ENCODE measurements at places on chromosomes 12 and 14. TPM values are rescaled to one million over a fixed set of nuclear protein-coding genes. Genes with fewer than 3 reads are reported as not detected.

The LRRK2 gene
- total RNA-seq = 0.20 TPM

The ASCL1 gene
- total RNA-seq = not detected

The DENR gene
- total RNA-seq = 59.1 TPM

The KCNA5 gene
- total RNA-seq = not detected

The SLCO1A2 gene
- total RNA-seq = 0.49 TPM

The TCL1B gene
- not detected for total RNA-seq

The SPTB gene
- total RNA-seq = 4.2 TPM

The SPIC gene
- not detected for total RNA-seq

The RHOJ gene
- total RNA-seq = not detected

The ABHD12B gene
- total RNA-seq = 0.74 TPM

DNA sequence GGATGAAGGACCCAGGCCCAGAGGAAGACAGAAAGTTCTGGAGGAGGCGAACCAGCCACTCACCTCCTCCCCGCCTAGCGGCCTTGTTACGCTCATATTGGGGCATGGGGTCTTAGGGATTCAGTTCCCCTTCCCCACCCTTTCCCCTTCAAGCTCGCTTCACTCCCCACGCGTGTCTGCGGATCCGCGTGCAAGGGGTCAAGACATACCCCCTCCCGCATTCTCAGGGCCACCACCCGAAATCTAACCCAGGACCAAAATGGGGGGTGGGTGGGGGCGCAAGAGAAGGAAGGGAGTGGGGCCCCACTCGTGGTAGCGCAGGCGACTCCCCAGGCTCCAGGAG is 584 bp upstream of the RFX4 start:
- H3K4me1 ChIP-seq = no peaks in the 10 kb centered on the region
- H3K27me3 ChIP-seq = no peaks in the 10 kb centered on the region
- no peak overlapping the region for H3K4me3 ChIP-seq
- no peaks in the 10 kb centered on the region for H3K36me3 ChIP-seq

DNA sequence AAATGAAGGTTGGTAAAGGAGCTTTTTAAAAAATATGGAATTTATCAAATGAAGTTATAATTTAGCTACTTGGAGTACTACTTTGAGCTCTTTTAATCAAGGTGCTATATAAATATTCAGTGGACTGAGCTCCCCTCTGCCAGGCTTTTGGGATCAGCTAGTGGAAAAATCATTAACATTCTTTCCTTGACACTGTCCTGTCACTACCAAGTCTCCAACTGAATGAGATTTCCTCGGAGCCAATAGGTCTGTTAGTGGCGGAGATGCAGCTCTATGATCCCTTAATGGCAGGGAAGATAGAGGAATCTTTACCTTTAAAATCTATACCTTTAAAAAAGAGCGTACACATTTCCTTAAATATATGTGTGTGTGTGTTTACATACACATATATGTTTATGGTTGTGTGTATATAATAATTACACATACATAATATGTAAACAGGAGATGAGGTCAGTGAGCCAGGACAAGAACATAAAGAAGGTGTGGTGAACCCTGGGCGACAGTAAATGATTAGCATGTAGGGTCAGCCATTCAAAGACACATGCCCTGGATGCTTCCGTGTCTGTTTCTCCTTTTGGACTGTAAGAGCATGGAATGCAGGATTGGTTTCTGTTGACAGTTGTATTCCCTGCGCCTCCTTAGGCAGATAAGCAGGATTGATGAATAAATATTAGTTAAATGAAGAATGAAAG is 47.7 kb upstream of the ATP2A2 start:
- no peaks in the 10 kb centered on the region for H3K27me3 ChIP-seq
- H3K36me3 ChIP-seq = no peaks in the 10 kb centered on the region
- H3K4me3 ChIP-seq = no peak overlapping the region
- H3K4me1 ChIP-seq = no peaks in the 10 kb centered on the region

GRCh38 chr14:65472189-65472588 is 59.7 kb downstream of the FUT8 start:
- no peak overlapping the region for H3K27ac ChIP-seq
- DNase-seq = no peak
- peaks cover 4% of the 10 kb centered on the region for H3K4me1 ChIP-seq
- H3K4me3 ChIP-seq = no peak overlapping the region
- no peaks in the 10 kb centered on the region for H3K27me3 ChIP-seq
- H3K36me3 ChIP-seq = no peaks in the 10 kb centered on the region

GRCh38 chr12:15892645-15893259 is 10.6 kb downstream of the STRAP start:
- no peaks in the 10 kb centered on the region for H3K4me1 ChIP-seq
- no peak for DNase-seq
- H3K27me3 ChIP-seq = no peaks in the 10 kb centered on the region
- H3K27ac ChIP-seq = no peak overlapping the region
- H3K4me3 ChIP-seq = no peak overlapping the region

GRCh38 chr12:54162741-54163140 is 26.0 kb downstream of the SMUG1 start:
- DNase-seq = no peak
- no peak overlapping the region for H3K4me3 ChIP-seq
- H3K4me1 ChIP-seq = peaks cover 4% of the 10 kb centered on the region
- no peak overlapping the region for H3K27ac ChIP-seq
- no peaks in the 10 kb centered on the region for H3K36me3 ChIP-seq

DNA sequence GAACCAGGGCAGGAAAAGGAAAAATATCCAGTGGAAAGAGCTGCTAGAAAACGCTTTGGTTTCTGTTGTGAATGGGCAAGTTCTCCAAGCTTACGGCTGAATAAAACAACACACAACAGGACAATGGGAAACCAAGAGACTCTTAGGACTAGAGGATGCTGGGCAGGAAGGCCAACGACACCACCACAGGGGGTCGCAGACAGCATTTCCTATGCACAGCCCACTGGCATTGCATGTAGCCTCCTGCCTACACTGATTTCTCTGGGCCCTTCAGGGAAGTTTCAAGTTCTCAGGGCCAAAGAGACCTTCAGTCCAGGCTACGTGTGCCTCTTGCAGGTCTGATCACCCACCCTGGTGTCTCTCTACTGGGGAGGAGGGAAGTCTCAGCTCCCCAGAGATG is 108.0 kb downstream of the RIMBP2 start:
- DNase-seq = no peak
- no peaks in the 10 kb centered on the region for H3K27me3 ChIP-seq
- no peaks in the 10 kb centered on the region for H3K36me3 ChIP-seq
- H3K27ac ChIP-seq = no peak overlapping the region

DNA sequence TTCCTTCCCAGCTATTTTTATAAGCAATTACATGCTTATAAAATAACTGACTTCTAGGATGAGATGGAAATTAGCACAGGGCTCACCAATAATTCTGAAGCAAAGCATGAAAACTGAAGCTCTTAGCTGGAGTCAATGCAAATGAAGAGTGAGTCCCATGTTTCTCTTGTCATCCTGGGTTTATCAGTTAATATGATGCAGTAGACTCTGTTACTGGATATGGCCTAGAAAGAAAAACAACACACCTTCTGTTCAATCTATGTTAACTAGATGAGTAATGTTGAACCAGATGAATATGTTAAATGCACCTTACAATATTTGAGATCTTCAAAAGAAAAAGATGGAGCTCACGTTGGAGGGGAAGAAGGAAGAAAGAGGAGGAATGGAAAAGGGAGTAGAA is 229.4 kb downstream of the DUSP6 start:
- DNase-seq = no peak
- H3K36me3 ChIP-seq = no peaks in the 10 kb centered on the region
- H3K27me3 ChIP-seq = no peaks in the 10 kb centered on the region
- no peak overlapping the region for H3K27ac ChIP-seq
- H3K4me3 ChIP-seq = no peak overlapping the region

GRCh38 chr12:92186038-92186470 is 40.4 kb upstream of the BTG1 start:
- H3K4me1 ChIP-seq = no peaks in the 10 kb centered on the region
- no peak for DNase-seq
- no peak overlapping the region for H3K27ac ChIP-seq
- no peaks in the 10 kb centered on the region for H3K36me3 ChIP-seq
- H3K27me3 ChIP-seq = no peaks in the 10 kb centered on the region

DNA sequence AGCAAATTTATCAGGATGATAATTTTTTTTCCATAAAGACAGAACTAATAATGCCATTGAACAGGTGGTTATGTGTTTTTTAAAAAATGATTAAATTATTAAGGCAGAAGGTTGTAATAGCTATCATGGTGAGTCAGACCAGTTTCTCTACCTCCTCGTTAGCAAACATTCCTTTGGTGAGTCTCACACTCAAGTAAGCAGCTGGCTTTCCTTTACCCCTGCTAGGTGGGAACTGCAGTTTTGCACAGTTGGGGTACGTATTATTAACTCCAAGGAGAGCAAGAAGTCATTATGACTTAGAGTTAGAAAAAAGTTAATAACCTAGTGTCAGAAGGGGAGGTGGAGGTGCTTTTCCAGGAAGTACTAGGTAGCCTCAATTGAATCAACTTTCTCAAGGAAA is 165.3 kb downstream of the SNAPC1 start:
- no peak for DNase-seq
- no peaks in the 10 kb centered on the region for H3K36me3 ChIP-seq
- peaks cover 59% of the 10 kb centered on the region for H3K27me3 ChIP-seq
- H3K4me1 ChIP-seq = no peaks in the 10 kb centered on the region

- no peak overlapping the region for H3K27ac ChIP-seq
- H3K27me3 ChIP-seq = no peaks in the 10 kb centered on the region
- no peaks in the 10 kb centered on the region for H3K36me3 ChIP-seq
- DNase-seq = no peak
Measured at GRCh38 chr12:7634561-7634960, 31.1 kb downstream of the APOBEC1 start.

DNA sequence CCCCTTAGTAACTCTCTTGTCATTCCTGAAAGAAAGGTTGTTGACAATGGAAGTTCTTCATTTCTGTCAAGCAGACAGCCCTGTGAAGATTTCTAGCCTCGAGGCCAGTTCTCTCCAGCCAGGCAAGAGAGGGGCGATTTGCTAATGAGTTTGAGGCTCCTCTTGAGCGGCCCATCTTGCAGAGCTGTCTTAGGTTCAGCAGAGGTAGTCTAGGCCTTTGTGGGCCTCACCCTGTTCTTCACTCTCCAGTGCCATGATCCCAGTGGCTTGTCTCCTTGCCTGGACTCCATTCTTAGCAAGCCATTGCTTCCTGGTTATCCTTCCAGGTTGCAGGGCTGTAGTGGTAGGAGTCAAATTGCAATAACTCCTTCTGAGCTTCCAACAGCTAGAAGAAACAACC is 9.7 kb downstream of the TPH2 start:
- H3K4me1 ChIP-seq = no peaks in the 10 kb centered on the region
- no peak overlapping the region for H3K27ac ChIP-seq
- no peaks in the 10 kb centered on the region for H3K36me3 ChIP-seq
- no peak for DNase-seq
- H3K4me3 ChIP-seq = no peak overlapping the region

- H3K27me3 ChIP-seq = no peaks in the 10 kb centered on the region
- peaks cover 17% of the 10 kb centered on the region for H3K4me1 ChIP-seq
- no peaks in the 10 kb centered on the region for H3K36me3 ChIP-seq
- peak overlapping the region; percentile 53 for H3K4me3 ChIP-seq
Measured at GRCh38 chr12:57216921-57217879, 606 bp downstream of the NXPH4 start.

DNA sequence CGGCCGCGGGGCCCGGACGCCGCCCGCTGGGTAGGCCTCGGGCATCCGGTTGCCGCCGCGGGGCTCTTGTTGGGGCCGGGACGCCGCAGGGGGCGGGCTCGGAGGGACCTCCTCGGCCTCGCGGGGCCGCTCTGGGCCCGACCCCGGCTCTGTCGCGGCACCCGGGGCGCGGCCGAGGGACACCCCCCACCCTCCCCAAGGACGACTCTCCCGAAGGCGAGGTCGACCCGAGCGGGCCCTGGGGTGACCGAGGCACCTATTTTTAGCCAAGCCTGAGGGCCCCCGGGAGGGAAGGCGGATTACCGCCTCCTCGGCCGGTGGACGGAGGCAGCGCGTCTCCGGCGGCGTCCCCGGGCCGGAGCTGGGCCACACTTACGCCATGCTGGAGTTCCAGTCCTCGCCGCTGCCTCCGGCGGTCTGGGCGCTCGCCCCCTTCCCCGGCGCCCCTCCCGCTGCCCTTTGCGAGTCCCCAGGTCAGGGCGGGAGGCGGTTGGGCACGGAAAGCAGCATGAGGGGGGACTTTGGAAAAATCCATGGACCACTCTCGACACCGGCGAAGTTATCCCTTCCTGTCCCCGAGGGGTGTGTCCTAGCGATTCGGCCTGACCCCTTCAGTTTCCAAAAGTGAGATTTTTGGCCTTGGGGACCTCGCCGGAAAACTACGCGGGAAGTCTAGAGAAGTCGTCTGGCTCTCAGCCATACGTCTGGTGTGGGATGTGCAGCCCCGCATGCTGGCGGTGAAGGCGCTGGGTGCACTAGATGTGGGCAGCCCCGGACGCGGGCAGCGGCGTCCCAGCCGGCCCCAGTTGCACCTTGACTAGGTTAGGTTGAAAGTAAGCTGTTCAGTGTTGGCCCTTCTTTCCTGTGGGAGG is 699 bp downstream of the KTN1 start:
- peak overlapping the region; percentile 80 for H3K4me3 ChIP-seq
- peaks cover 30% of the 10 kb centered on the region for H3K4me1 ChIP-seq
- DNase-seq = no peak
- no peaks in the 10 kb centered on the region for H3K36me3 ChIP-seq
- H3K27me3 ChIP-seq = no peaks in the 10 kb centered on the region

DNA sequence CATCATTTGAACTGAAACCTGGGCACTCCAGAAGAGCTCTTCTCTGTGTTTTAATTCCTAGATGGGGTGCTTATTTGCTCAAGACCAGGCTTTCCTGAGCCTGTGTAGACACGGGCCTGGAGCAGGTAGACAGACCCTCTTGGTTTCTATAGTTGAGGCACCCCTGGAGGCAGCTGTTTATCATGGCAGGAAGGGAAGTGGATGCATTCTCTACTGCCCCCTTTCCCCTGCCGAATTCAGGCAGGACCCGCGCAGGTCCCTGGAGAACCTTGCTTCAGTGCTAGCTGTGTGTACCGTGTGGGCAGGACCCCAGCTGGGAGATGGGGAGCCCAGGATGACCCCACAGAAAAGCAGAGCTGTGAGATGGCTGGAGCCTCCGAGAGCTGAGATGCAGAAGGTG is 6.0 kb downstream of the CACNA1C start:
- peaks cover 26% of the 10 kb centered on the region for H3K27me3 ChIP-seq
- H3K4me3 ChIP-seq = no peak overlapping the region
- no peaks in the 10 kb centered on the region for H3K4me1 ChIP-seq
- no peak for DNase-seq
- no peak overlapping the region for H3K27ac ChIP-seq

DNA sequence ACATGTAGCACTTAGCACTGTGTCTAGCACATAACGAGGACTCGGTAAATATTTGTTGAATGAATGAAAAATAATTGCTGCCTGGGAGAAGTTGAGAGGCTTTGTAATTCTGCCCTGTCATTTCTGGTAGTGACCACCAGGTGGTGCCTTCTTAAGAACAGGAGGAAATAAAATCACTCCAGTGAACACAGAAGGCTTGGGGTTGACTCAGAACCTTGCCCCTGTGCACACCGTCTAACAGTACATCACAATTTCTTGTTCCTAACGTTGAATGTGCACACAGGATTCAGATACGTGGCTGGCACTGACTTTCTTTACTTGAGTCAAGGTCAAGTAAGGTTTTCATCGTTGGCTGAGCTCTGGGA is 91.8 kb downstream of the RGS6 start:
- DNase-seq = peak; percentile 65
- no peaks in the 10 kb centered on the region for H3K36me3 ChIP-seq
- H3K27me3 ChIP-seq = no peaks in the 10 kb centered on the region
- H3K27ac ChIP-seq = peak overlapping the region; percentile 69
- peaks cover 23% of the 10 kb centered on the region for H3K4me1 ChIP-seq
- peak overlapping the region; percentile 53 for H3K4me3 ChIP-seq

GRCh38 chr14:51824191-51824590 is 36.2 kb upstream of the GNG2 start:
- no peak for DNase-seq
- H3K36me3 ChIP-seq = no peaks in the 10 kb centered on the region
- H3K27ac ChIP-seq = no peak overlapping the region
- no peaks in the 10 kb centered on the region for H3K27me3 ChIP-seq
- H3K4me1 ChIP-seq = peaks cover 22% of the 10 kb centered on the region

All from HCT116 (cell line).